ENCODE measurements at places on chromosomes 5 and 9.

DNA sequence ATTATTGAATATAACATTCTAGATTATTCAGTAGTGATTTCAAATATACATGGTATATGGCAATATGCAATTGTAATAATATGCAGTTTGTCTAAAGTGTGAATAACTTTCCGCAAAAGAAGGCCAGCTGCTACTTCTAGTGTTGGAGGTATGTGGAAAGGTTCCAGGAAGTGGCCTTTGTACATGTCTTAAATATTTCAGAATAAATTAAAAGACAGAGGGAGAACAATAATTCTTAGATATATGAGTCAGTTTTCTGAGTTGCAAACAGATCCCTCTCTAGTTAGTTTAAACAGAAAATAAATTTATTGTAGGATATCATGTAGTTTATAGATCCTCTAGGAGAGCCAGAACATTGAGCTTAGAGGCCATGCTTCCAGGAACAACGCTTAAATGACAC, 210.8 kb upstream of the ELL2 start:
- DNase-seq = no peak

DNA sequence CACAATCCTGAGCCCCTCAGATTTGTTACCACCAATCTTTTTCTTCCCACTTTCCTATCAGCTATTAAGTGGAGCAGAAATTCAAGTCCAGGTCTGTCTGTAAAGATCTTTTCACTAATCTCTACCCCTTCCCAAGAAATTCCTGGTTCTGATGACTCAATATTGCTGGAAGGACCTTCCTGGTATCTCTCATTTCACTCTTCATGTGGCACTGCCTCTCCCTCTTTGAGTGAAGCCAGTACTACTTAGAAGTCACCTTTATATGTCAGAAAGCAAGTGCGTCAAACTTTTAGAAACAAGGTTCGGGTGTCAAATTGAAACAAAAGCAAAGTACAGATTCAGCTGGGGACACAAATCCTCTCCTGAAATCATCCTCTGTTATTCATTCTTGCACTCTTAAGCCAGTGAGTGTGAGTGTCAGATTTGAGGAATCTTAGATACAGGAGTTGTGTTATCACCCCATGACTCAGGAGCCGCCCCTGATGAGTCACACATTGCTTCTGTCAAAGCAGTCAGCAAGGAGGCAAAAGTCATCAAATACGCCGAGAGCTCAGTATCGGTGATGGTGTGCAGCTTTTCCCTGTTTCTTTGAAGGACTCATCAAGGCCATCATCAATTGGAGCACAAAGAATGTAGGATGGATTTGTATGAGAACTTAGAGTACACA, 313.0 kb downstream of the CETN3 start:
- DNase-seq = no peak

DNA sequence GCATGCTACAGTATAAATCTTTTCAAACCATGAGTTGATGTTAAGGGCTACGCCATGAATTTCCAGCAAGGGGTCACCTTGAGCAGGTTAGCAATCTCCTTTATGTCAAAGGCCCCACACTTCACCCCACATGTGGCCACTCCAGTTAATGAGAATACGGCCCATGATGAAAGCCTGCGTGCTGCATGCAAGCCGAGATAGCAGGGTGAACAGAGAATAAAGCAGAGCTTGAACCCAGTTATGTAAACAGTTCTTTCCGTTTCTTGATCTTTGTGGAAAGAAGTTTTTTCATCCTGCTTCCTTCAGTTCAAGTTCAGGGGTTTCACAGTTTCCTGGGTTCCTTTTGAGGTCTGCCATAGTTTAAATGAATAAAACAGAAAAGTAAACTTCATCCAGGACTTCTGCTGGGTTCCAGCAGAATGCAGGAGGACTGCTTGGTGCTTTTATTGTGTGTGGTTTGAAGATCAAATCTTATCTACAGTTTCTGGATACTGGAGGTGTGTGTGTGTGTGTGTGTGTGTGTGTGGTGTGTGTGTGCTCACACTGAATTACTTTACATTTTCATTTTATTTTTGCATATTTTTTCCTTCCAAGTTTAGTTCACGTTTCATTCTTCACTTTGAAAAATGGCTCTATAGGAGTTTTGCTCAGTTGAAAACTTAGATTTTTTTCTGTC, 87.1 kb downstream of the HMHB1 start:
- no peak for DNase-seq

GRCh38 chr5:24750355-24750754, 105.6 kb upstream of the CDH10 start:
- DNase-seq = no peak

- no peak for DNase-seq
These were observed 22.8 kb upstream of the PANK3 start for GRCh38 chr5:168601972-168602371.

GRCh38 chr9:131405428-131405827, 11.5 kb downstream of the PRRC2B start:
- no peak for DNase-seq

- DNase-seq = no peak
These were observed 76.0 kb downstream of the ERBIN start for GRCh38 chr5:66002415-66002814.

GRCh38 chr9:70534061-70534460, 119.6 kb upstream of the KLF9 start:
- no peak for DNase-seq

DNA sequence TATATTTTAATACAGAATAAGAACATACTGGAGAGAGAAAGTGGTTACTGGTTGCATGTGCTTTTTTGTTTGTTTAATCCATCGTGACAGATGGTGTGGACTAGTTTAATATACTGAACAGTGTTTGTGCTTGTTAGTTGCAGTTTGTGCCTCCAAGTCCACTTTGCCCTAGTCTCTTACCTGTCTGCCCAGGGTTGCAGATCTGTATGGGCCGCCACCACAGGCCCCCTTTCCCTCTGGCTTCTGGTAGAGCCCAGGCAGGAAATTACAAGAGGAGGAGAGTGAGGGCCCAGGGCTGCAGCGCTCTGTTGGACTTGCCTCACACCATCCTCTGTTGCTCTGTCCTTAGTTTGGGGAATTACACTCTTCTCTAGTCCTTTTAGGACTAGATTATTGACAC, 166.4 kb downstream of the KDM4C start:
- DNase-seq = no peak

- no peak for DNase-seq
These were observed 128.4 kb downstream of the ADAMTS12 start for GRCh38 chr5:33763435-33763834.

GRCh38 chr5:61084658-61085057, 77.6 kb downstream of the SMIM15 start:
- DNase-seq = no peak

- no peak for DNase-seq
These were observed 700.5 kb upstream of the CDH10 start for GRCh38 chr5:25345240-25345771.

GRCh38 chr5:135950611-135951010, 4.2 kb downstream of the LECT2 start:
- DNase-seq = no peak

DNA sequence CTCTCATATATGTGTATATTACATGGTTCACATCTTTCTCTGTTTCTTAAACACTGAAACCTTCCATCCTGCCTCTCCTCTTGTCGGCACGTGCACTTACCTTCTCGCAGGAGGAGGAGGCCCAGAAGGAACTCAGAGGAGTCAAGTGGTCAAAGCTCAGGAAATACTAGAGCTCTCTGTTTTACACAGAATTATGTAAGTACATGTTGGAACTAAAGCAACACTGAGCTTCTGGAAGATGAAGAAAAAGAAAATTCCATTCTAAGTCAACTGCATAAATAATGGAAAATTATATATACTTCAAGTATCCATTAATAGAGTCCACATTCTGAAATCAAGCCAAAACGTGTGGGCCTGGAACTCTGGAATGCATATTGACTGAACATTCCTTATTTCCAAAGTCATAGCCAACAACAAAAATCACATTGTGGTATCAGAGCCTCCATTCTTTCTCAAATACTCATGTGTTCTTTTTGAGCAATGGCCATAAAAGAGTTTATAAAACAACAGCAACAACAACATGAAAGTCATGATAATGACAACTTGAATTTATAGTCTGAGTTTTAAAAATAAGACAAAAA, 121.5 kb upstream of the RAI14 start:
- no peak for DNase-seq

- no peak for DNase-seq
These were observed 15.9 kb downstream of the EBF1 start for GRCh38 chr5:159083548-159084452.

- DNase-seq = no peak
These were observed 18.3 kb upstream of the SLC6A3 start for GRCh38 chr5:1463326-1464095.

DNA sequence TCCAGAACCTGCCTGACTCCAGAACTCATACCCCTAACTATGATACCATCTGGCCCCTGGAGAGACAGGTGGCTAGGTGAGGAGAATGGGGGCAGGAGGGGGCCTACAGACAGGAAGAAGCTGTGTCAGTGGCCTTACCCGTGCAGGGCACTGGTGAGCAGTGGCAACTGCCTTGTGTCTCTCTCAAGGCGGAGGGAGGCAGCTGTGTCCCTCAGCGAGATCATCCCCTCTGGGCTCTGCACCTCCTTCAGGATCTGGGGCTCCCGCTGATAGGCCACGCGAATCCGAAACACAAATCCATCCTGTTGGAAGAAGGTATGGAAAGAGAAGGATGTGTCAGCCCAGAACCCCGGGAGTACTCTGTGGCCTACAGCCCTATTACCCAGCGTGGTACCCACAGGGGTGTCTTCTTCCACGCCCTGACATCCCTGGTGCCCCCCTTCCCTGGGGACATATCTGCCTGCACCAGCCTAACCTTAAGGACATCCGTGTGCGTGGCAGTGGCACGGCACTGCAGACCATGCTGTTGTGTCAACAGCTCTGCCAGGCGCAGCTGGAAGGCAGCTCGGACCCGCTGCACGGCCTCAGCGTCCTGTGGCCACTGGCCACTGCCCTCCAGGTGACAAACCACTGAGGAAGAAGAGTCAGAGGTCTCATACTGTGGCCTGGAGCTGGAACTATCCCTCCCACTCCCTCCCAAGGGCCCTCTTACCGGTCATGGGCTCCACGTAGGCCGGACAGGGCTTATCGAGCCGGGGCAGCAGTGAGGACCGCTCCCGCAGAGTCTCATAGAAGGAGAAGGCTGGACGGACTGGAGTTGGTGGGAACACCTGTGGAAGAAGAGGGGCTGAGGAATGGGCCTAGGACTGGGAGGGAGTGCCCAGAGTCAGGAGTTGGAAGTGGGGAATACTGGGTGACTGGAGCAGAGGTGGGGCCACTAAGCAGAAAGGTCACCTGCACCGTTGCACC, 7.8 kb downstream of the NOL6 start:
- DNase-seq = no peak

DNA sequence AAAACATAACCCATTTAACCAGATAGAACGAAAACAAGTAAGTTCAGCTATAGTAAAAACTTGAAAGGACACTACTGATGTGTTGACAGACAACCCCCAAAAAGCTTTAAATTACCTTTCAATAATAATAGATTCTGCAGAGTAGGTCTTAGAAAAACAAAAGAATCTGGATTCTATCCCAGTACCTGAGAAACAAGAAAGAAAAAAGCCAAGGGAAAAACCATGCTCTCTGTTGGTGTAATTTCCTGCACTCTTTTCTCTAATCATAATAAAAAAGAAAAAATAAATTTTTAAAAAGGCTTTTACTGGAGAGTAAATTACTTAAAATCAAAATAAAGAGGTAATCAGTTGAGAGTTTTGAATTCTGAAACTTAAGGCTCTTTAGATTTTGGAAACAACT, 1090.4 kb downstream of the PTPRD start:
- DNase-seq = no peak

GRCh38 chr5:103829585-103829984, 267.0 kb upstream of the NUDT12 start:
- no peak for DNase-seq

DNA sequence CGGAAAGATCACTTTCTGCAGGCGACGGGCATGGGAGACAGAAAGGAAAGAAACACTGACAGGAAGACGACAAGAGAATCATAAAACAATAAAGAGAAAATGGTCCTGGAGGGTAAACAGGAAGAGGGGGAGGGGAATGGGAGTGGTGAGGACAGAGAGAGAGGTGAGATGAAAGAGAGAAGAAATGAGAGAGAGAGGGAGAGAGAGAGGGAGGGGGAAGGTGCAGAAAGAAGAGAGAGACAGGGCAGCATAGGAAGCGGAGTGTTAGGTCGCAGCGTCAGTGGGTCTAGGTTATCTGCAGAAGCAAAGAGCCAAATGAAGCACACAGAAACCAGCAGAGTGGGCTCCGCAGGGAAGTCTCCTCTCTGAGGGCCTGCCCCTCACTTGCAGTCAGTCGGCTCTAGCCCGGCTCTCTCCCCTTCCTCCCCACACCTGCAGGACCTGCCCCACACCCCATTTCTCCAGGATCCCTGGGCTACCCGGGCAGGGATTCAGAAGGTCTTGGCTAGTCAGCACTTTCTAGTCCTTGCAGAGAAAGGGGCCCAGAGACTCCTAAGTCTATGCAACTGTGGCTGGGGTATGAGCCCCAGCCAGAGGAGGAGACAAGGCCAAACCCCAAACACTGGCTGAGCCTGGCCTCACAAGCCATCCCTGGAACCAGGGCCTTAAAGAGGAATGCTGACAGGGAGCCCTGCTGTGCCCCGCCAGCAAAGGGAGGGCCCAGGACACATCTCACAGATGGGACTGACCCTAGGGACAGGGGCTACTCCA, 29.7 kb upstream of the MEIKIN start:
- no peak for DNase-seq

- no peak for DNase-seq
These were observed 20.4 kb upstream of the UBLCP1 start for GRCh38 chr5:159242656-159243055.

DNA sequence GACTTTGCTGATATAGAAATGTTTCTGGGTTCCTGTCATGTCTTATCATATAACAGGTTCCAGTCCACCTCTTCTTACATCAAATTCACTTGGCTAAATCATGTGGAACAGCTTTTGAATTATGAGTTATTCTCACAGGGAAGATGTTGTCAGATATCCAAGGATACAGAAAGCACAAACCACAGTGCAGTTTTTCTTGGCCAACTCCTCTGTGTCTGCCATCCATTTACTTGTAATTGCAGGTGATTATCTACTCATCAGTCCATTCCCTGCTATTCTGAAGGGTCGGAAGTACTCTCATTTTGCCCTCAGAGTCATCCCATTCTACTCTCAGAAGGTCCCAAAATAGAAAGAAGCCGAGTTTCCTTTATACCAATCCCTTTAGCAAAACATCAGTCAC, 10.0 kb downstream of the MARCHF11 start:
- DNase-seq = no peak

GRCh38 chr9:76662476-76663281, 101.6 kb upstream of the PCA3 start:
- no peak for DNase-seq

DNA sequence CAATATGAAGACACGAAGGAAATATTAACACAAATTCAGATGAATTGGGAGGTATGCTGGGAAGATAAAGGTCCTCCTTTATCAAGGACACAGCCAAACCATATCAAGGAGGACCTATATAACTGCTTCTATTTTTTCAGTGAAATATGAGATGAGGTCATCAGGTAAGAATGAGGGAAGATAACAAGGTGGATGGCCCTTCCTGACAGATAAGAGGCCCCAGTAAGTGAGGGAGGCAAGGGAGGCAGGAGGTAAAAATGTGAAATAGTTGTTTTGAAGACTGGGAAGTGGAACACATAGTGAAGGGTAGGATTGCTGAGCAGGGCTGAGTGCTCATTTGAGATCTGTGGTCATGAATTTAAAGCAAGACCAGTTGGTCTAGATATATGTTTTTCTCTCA, 60.0 kb upstream of the FOXE1 start:
- DNase-seq = no peak

GRCh38 chr5:82340799-82341198, 62.6 kb upstream of the RPS23 start:
- no peak for DNase-seq

All from activated T-helper 1 cell treated with Interleukin-2 at 50 U/mL for 16 hours (primary cell).